ENCODE measurements at places on chromosomes 11 and 22. TPM values are rescaled to one million over a fixed set of nuclear protein-coding genes. Genes with fewer than 3 reads are reported as not detected.

Gene OR5AN1
- not detected for total RNA-seq

Gene OR4A16
- not detected for total RNA-seq

Gene SLC5A4
- total RNA-seq, result 0.24 TPM

Gene ARHGEF17
- total RNA-seq, result 5.4 TPM

Gene MS4A6E
- not detected for total RNA-seq

Gene OSM
- 0.28 TPM for total RNA-seq

Gene FAM180B
- not detected for total RNA-seq

Gene MS4A6A
- total RNA-seq, result 4.9 TPM

Gene FGF19
- not detected for total RNA-seq

Gene C1QTNF4
- total RNA-seq, result not detected

Gene FAU
- total RNA-seq, result 758 TPM

Gene USP2
- total RNA-seq, result 2.8 TPM

Gene CADM1
- total RNA-seq, result 8.8 TPM

Gene TSGA10IP
- not detected for total RNA-seq

Gene ADAMTS15
- total RNA-seq, result 2.0 TPM

Gene SMTNL1
- not detected for total RNA-seq

Gene CTNND1
- total RNA-seq, result 323 TPM

Gene MS4A15
- not detected for total RNA-seq

Gene FAM83F
- 50.7 TPM for total RNA-seq

All from esophagus mucosa (tissue), 1 donor.